ENCODE measurements at places on chromosomes 12 and 14.

GRCh38 chr12:24760162-24760561, 188.7 kb downstream of the BCAT1 start:
- no peak for DNase-seq

DNA sequence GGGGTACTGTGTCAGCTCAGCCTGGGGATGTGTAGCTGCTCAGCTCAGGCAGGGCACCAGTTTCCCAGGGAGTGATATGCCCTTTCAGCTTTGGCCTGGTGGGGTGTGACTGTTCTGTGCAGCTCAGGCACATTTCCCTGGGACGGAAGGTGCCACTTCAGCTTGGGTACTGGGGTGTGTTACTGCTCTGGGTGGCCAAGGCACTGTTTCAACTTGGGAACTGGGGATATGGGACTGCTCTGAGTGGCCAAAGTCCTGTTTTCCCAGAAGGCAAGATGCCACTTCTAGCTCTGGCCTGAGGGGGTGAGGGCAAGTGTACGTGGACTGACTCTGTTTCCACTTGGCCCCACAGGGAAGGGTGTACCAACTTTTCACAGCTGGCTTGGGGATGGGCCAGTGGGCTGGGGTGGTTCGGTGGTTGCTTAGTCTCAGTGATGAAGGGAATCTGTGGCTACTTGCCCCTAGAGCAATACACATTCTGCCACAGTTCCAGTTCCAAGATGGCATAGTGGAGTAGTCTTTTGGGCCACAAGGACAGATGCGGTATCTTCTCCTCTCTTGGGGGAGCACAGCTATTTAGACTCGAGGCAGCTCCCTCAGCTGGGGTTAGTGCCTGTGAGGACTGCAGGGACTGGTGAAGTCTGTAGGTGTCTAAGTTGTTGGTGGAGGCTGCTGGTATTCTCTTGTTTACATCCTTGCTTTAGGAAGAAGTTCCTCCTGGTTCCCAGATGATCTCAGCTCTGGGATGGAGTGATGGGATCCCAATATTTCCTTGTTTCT, 26.4 kb downstream of the TBC1D15 start:
- no peak for DNase-seq

DNA sequence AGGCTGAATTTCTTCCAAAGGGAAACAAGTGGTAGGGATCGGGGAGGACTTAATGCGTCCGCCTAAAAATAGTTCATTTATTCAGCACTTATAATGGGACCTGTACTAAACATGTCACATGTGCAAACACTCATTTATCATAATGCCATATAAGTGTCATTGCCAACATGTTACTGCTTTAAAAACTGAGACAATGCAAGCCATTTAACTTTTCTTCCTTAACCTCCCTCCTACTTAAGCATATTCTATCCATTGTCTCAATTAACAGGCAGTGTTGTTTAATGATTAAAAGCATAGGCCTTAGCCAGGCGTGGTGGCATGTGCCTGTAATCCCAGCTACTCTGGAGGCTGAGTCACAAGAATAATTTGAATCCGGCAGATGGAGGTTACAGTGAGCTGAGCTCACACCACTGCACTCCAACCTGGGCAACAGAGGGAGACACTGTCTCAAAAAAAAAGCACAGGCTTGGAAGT, 13.5 kb upstream of the SCFD1 start:
- no peak for DNase-seq

GRCh38 chr12:98939350-98939749, 294.3 kb downstream of the APAF1 start:
- peak; percentile 5 for DNase-seq

- no peak for DNase-seq
Measured at GRCh38 chr12:113936460-113936859, 29.7 kb downstream of the RBM19 start.

GRCh38 chr12:78269620-78270019, 438.9 kb downstream of the NAV3 start:
- DNase-seq = no peak

DNA sequence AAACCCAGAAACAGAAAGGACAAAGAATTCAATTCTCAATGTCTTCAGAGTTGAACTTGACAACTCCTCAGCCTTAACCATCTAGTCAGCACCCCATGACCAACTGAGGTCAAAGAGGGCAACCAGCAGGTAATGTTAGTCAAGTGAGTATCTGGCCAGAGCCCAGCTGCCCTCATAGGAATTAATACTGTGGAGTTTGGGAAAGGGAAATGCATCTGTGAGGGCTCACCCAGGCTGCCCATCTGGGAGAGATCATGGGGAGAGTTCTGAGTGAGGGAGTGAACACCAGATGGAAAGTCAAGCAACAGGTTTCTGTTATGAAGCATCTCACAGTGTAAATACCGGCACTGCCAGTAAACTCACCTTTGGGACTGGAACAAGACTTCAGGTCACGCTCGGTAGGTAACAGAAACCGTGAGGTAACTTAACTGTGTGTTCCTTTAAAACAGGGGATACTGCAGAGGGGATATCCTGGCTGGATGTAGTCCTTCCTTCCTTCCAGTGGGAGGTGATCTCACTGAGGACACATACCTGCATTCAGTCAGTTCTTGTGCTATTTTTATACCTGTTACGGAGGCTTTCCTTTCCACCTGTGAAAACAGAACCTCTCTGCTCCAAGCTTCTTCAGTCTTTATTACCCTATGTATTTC, 94.4 kb downstream of the DAD1 start:
- DNase-seq = no peak

DNA sequence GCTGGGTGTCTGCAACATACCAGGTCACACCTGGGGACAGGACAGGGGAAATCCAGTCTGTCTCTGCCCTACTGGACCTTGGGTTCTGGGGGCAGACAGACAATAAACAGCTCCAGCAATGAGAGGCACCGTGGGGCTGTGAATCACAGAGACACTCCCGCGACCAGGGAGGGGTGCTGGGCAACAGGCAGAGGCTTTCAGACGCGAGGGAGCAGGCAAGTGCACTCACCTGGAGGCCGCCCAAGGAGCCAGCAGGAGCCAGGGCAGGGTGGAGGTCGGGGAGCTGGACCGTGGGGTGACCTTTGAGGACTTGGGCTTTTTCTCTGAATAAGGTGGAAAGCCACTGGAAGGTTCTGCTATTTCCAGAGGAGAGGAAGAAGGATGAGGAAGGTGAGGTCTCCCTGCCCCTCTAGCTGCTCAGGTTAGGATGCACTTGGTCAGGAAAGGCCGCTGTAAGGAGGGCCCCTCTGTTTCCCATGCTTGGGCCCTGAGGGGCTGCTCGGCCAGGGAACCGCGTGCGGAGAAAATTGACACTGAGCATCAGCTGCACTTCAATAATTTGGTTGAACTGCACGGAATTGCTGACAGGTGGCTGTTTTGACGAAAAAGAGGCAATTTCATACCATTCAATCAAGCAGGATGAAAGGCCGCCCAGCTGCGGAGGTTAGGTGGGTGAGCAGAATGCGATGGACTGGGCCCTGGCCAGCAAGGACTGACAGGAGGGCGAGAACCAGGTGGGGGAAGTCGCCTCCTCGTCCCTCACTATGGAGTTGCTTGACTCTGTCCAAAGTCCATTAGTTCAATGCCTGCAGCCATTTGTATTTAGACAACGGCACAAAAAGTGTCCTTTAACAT, 42.2 kb downstream of the JAG2 start:
- DNase-seq = no peak

- DNase-seq = no peak
Measured at GRCh38 chr12:125331342-125332052, 266.3 kb downstream of the AACS start.

GRCh38 chr14:89844508-89844907, 110.0 kb downstream of the EFCAB11 start:
- no peak for DNase-seq

DNA sequence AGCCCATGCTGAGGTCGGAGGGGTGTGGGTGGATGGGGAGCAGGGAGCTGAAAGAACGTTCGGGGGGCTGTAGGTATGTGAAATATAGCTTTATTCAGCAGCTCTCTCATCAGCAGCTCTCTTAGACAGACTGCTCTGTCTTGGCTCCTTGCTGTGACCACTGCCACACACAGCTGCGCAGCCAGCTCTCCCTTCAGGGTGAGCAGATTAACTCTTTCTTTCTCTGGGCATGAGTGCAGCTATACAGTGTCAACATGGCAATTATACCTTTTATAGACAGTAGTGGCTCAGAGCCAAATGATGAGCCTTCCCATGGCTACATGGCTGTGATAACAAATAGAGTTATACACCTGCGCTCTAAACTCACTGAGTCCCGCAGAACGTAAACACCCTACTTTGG, 137.7 kb upstream of the NEDD1 start:
- no peak for DNase-seq

DNA sequence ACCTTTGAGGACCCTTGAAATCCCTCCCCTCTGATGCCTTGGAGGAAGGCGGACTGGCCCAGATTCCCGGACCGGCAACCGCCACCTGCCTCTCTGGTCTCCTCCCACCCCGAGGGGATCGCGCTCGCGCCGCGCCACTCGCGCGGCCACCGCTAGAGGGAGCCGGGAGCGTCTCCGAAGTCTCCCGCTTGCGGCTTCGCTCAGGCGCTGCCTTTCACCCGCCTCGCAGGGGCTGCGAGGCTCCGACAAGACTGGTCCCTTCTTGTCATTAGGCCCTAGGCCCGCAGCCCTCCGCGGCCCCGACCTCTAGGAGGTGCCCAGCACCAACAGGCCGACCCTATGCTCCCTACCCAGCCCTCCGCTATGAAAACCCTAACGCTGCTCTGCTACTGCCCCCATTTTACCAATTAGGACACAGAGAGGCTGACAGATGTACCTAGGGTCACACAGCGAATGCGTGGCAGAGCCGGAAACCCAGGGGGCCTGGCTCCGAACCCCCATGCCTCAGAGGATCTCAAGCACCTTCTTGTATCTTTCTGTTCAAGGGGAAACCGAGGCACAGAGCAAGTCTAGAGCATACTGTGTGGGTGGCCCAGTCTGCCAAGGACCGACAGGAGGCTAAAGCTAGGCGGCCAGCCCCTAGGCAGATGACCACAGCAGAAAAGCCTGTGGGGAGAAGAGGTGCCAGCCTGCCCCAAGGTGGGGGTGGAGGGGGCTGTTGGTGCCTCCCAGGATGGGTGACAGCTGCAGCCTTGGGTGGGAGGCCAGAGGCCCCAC, 21.4 kb upstream of the VSX2 start:
- DNase-seq = peak; percentile 93

- DNase-seq = no peak
Measured at GRCh38 chr12:72074065-72074464, 135.4 kb downstream of the TPH2 start.

GRCh38 chr12:22876262-22876661, 251.3 kb downstream of the ETNK1 start:
- DNase-seq = no peak

- no peak for DNase-seq
Measured at GRCh38 chr12:89405626-89406345, 53.5 kb upstream of the DUSP6 start.

DNA sequence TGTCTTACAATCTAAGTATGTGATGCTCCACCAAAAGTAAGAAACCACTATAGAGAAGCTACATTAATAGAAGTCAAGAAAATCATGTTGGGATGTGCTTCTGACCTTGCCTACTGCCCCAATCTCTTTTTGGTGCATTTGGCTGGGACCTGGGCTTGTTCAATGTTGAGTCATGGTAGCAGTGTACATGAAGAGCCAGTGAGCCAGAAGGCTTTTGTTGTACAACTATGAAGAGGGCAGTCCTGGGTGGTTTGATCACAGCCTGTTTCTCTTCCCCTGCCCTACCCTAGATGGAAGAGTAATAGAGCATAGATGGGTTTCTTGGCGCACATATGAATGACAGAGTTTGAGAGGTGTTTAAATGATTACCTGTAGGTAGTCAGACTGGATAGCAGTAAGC, 56.4 kb downstream of the UBR7 start:
- no peak for DNase-seq

- no peak for DNase-seq
Measured at GRCh38 chr14:61586544-61587055, 108.7 kb upstream of the HIF1A start.

DNA sequence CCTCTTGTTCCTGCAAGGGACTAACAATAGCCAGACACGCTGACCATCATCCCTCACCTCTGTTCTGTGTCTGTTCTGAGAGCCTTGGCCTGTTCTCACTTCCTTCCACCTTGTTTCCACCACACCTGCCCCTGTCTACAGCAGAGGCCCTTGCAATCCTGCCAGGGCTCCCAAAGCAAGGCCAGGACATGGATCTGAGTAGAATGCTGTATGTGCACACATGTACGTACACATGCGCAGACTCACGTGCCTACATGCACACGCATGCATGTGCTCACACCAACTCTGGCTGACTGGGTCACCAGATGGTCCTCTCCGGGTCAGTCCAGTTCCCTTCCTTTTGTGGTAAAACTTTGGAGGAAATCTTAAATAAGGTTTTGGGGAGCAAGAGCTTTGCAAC, 133.0 kb upstream of the C14orf180 start:
- no peak for DNase-seq

GRCh38 chr12:75694534-75695268, 183.3 kb upstream of the KRR1 start:
- no peak for DNase-seq

GRCh38 chr14:32630701-32631100, 301.6 kb downstream of the AKAP6 start:
- no peak for DNase-seq

DNA sequence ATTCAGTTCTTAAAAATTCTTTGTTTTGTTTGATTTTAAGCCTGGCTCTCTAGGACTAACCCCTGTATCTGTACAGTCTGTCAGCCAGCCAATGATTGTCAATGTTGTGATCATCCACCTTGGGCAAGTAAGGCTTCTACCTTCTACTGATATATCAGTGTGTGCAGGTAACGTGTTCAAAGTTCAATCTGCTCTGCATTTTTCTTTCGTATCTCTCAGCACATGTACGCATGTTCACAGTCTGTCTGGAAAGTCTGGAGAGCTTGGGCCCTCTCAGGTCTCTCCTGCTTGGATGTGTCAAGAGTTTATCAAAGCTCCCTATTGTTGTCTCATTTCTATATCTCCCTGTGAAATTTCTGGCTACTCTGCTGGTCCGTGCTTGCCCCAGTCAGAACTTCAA, 138.6 kb upstream of the VRK1 start:
- DNase-seq = no peak

DNA sequence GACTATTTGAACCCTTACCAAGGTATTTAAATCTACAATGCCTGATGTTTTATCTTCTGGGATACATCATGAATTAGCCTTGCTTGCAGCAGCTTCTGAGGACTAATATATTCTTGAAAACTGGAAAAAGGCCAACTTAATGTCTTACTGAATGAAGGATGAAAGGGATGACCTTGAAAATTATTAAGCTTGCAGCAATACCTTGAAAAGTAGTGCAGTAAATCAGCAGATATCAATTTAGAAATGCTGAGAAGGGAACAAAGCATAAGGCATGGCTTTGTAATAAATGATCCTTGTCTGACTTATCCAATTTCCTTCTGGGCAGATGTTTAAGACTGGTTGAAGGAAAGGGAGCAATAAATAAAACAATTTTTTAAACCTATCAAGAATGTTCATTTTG, 37.3 kb upstream of the FERMT2 start:
- no peak for DNase-seq

DNA sequence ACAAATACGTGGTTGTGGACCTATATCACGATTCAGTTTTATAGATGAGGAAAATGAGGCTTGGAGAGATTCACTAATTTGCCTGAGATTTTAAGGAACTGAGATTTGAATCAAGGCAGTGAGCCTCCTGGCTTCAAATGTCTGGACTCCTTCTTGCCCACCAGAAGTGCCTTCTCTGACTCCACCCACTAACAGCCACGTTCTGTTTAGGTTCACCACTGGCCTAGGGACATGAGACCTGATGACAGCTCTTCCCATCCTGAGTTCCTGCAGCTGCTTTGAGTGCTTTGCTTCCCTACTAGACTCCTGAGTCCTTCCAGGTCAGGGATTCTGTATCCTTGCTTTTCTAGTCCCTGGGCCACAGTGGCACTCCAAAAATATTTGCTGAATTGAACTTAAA, 57.1 kb downstream of the PLBD1 start:
- no peak for DNase-seq
